ENCODE measurements at places on chromosomes 7 and 10. TPM values are rescaled to one million over a fixed set of nuclear protein-coding genes. Genes with fewer than 3 reads are reported as not detected.

The ADAM12 gene
- total RNA-seq = 93.8 TPM

The CYP3A4 gene
- not detected for total RNA-seq

The LBX1 gene
- not detected for total RNA-seq

The UNCX gene
- total RNA-seq = not detected

The SCIN gene
- total RNA-seq = 3.6 TPM

The AOAH gene
- total RNA-seq = not detected

The WNT16 gene
- under 0.01 TPM for total RNA-seq

The CPA2 gene
- 0.43 TPM for total RNA-seq

The PLCE1 gene
- total RNA-seq = 25.6 TPM

The TSC22D4 gene
- total RNA-seq = 21.9 TPM

The CCL24 gene
- not detected for total RNA-seq

The GSDME gene
- 18.8 TPM for total RNA-seq

The TMEM184A gene
- total RNA-seq = 0.26 TPM

The SORBS1 gene
- 2.6 TPM for total RNA-seq

The SPDYE16 gene
- total RNA-seq = not detected

The TFEC gene
- 0.32 TPM for total RNA-seq

The LRRC18 gene
- not detected for total RNA-seq

The CC2D2B gene
- 0.13 TPM for total RNA-seq

The ZNF804B gene
- not detected for total RNA-seq

The C7orf57 gene
- under 0.01 TPM for total RNA-seq

The MYO1G gene
- total RNA-seq = under 0.01 TPM

The XRCC2 gene
- 1.4 TPM for total RNA-seq

The SH2B2 gene
- 2.5 TPM for total RNA-seq

The GFRA1 gene
- 22.7 TPM for total RNA-seq

The CAV1 gene
- 374 TPM for total RNA-seq

The CLCN1 gene
- total RNA-seq = not detected

The ANKRD7 gene
- total RNA-seq = 2.8 TPM

The ANKRD61 gene
- total RNA-seq = not detected

The RNF32 gene
- 2.0 TPM for total RNA-seq

The ATOH7 gene
- total RNA-seq = not detected

The CTAGE4 gene
- 1.0 TPM for total RNA-seq

The ABCB1 gene
- not detected for total RNA-seq

The OIT3 gene
- total RNA-seq = 0.43 TPM

The FGFR2 gene
- total RNA-seq = 64.0 TPM

The BCL7B gene
- 24.7 TPM for total RNA-seq

The SEMA3D gene
- total RNA-seq = 10.3 TPM

The ZYX gene
- total RNA-seq = 34.1 TPM

The SLC26A3 gene
- not detected for total RNA-seq

The KCND2 gene
- not detected for total RNA-seq

The SLC26A5 gene
- not detected for total RNA-seq

The AKR1C2 gene
- total RNA-seq = 139 TPM

The TRPV5 gene
- total RNA-seq = not detected

The TMEM229A gene
- total RNA-seq = not detected

The GPER1 gene
- 18.0 TPM for total RNA-seq

The ATP5MK gene
- total RNA-seq = 223 TPM

The FOXP2 gene
- 17.0 TPM for total RNA-seq

The ACTR3C gene
- 7.8 TPM for total RNA-seq

The HOXA11 gene
- 15.3 TPM for total RNA-seq

The EGFR gene
- 84.5 TPM for total RNA-seq

The SLC39A12 gene
- total RNA-seq = under 0.01 TPM

The SVOPL gene
- not detected for total RNA-seq

The SPACDR gene
- total RNA-seq = 0.26 TPM

The TMEM254 gene
- total RNA-seq = 15.4 TPM

The ANKRD30A gene
- total RNA-seq = not detected

The AKR1C3 gene
- total RNA-seq = 148 TPM

The TUBAL3 gene
- not detected for total RNA-seq

The CHAT gene
- total RNA-seq = not detected

The TAS2R3 gene
- total RNA-seq = 2.9 TPM

The CHRM2 gene
- not detected for total RNA-seq

All from articular chondrocyte of knee joint (primary cell).